ENCODE measurements at places on chromosomes 2 and 18.

GRCh38 chr2:64655018-64655664, 1.4 kb upstream of the SERTAD2 start:
- DNase-seq = no peak

- DNase-seq = no peak
These were observed 270.3 kb downstream of the ATAD2B start for GRCh38 chr2:23656597-23656973.

- peak; percentile 15 for DNase-seq
These were observed 1.2 kb downstream of the ALK start for GRCh38 chr2:29920130-29920577.

GRCh38 chr2:229269941-229270340, 1.1 kb downstream of the PID1 start:
- no peak for DNase-seq

DNA sequence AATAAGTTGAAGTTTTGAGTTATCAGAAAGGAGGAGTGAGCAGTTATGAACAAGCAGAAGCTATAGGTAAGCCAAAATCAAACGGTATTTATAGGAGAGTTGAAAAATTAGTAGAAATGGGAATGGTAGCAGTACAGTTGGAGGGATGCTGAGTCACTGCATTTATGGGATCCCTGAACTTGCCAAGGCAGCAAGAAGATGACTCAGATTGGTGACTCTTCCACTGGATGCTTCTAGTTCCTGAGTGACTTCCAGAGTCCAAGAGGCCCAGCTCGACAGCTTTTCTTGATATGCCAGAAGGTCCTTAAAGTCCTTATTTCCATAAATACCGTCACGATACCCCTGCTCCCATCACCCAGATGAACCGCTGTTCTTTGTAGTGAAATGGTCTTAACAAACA, 31.1 kb upstream of the ACTR3 start:
- DNase-seq = no peak

GRCh38 chr18:44732238-44732563, 51.5 kb downstream of the SETBP1 start:
- DNase-seq = no peak

GRCh38 chr2:20657522-20658235, 6.8 kb upstream of the HS1BP3 start:
- DNase-seq = no peak

DNA sequence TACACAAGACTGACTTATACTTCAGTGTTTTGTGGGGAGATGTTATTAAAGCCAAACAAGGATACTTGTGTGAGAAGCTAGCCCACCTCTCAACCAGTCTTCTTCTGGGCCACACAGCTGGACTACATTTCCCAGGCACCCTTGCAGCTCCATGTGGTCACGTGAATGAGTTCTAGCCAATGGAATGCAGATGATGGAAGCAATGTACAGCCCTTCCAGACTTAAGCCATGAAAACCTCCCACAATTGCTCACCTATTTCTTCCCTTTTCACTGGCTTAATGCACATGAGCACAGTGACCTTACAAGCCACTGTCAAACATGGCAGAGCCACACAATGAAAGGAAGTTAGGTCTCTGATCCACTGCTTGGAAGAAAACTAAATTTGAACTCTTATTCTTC, 20.4 kb upstream of the FEZ2 start:
- peak; percentile 15 for DNase-seq

- no peak for DNase-seq
These were observed 54.6 kb downstream of the MERTK start for GRCh38 chr2:111952871-111953452.

- no peak for DNase-seq
These were observed 47.4 kb downstream of the PTRHD1 start for GRCh38 chr2:24745825-24746224.

DNA sequence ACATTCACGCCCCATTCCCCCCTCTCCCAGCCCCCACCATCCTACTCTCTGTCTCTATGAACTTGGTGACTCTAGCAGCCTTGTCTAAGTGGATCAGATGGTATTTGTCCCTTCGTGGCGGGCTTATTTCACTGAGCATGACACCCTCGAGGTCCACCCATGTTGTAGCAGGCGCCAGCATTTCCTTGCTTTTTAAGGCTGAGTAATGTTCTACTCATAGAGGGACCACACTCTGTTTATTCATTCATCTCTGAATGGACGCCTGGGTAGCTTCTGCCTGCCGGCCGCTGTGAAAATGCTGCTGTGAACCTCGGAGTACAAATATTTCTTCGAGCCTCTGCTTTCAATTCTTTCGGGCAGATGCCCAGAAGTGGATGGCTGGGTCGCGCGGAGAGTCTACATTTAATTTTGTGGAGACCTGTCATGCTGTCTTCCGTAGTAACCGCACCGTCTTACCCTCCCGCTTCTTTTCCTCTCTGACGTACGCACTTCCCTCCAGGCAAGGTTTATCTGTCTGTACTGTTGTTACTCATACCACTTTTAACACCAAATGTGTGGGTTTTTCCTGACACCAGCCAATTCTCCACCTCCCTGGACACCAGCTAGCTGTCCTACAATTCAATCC, 5.6 kb downstream of the CROCC2 start:
- DNase-seq = no peak

- DNase-seq = no peak
These were observed 166.2 kb upstream of the VRK2 start for GRCh38 chr2:57880446-57880845.
